Fibroblast of skin of abdomen (primary cell): ENCODE measurements at places on chromosomes 3 and 15.

- peak; percentile 27 for DNase-seq
Measured at GRCh38 chr3:131393868-131394267, 12.3 kb downstream of the NUDT16 start.

DNA sequence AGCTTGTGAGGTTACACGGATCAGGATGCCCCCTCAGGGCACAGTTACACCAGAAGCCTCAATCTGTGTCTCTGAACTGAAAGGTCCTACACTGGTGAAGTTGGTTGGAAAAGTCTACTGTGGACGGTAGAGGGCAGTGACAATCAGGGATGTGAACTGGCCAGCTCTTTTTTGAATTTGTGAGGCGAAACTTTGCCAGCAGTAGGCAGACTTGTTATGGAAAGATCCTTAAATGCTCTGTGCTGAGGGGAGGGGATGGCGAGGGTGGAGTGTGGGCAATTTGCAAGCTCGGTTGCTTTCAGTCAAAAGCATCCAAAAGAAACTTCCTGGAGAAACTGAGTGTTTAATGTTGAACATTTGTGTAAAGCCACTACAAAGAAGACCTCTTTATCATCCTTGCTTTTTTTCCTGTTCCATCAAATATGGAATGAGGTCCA is 127.4 kb upstream of the ABHD17C start:
- peak; percentile 81 for DNase-seq

- DNase-seq, result peak; percentile 16
Measured at GRCh38 chr3:60932643-60933042, 318.6 kb downstream of the FHIT start.

DNA sequence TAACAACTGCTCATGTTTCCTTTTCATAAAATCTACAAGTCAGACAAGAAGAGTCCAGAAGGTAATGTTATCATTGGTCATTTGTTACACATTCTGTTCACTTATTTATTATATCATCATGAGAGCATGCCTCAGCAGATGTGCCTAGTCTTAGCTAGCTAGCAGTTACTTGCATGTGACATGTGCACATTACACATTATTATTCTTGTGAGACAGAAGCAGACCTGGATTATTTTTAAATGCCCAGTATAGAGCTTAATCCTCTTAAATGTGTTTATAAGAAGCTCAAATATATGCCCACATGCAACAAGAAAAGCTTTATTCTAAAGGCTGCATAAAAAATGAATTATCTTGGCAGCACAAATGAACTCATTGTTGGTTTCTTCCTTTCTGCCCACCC is 12.6 kb downstream of the YEATS2 start:
- no peak for DNase-seq

- peak; percentile 80 for DNase-seq
Measured at GRCh38 chr3:37993820-37994638, 3.4 kb downstream of the VILL start.

GRCh38 chr15:71957026-71957425 is 146.7 kb downstream of the NR2E3 start:
- no peak for DNase-seq

GRCh38 chr3:58567251-58567515 is 10.0 kb downstream of the FAM107A start:
- no peak for DNase-seq

- no peak for DNase-seq
Measured at GRCh38 chr3:196311-197148, at the start of gene CHL1. Gene CHL1 (plus strand): TSS chr3:196763. CDS start chr3:319777, 123,014 bp downstream.

DNA sequence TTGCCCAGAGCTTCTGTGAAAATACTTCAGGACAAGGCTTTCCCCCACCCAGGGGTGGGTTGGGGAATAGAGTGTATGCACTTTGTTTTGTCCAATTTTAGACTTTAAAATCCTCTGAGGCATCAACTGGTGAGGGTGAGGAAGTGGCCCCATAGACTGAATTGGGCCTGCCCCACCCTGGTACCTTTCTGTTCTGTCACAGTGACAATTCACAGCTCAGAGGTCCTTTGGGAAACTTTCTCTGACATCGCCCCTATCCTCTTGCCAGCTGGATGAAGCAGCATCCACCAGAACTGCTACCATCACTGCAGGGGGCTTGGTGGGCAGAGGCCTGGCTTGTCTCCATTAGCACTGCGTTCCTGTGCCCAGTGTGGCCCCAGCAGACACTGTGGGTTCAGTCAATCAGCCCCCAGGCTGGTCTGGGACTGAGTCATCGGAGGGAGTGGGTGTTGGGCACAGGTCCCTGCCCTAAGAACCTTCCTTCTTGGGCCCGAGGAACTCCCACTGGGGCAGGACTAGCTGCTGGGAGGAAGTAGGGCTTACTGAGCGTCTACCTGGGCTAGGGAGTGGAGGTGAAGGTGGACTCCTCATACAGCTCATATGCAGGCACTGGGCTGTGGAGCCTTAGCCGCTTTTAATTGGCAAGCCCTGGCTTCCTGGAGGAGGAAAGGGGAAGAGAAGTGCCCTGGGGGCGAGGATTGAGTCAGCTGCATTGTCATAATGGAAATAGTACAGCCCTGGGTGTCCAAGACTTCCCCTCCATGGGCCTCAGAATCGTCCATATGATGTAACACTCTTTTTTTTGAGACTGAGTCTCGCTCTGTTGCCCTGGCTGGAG is 1.5 kb upstream of the PPM1M start:
- no peak for DNase-seq

- peak; percentile 15 for DNase-seq
Measured at GRCh38 chr15:83372434-83372891, 74.7 kb upstream of the SH3GL3 start.

- peak; percentile 4 for DNase-seq
Measured at GRCh38 chr3:44439499-44440295, 37.8 kb downstream of the ZNF445 start.
